Jurkat, Clone E6-1 (cell line): ENCODE measurements at places on chromosomes 3 and 15.

DNA sequence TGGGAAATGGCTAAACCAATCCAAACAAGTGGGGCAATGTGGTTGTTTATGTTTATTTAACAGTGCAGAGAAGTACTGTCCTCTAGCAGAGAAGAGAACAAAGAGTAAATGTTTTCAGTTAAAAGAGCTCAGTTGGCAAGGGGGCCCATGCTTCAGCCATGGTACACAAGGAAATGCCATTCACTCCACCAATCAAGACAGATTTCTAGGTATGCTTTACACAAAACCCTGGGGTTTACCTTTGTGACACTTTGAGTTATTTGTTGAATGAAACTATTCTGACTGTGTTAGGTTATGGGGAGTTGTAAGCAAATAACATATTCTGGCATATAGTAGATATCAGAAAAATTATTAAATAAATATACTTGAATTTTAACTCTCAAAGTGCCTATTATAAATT, 228.5 kb upstream of the MME start:
- no peak for DNase-seq

DNA sequence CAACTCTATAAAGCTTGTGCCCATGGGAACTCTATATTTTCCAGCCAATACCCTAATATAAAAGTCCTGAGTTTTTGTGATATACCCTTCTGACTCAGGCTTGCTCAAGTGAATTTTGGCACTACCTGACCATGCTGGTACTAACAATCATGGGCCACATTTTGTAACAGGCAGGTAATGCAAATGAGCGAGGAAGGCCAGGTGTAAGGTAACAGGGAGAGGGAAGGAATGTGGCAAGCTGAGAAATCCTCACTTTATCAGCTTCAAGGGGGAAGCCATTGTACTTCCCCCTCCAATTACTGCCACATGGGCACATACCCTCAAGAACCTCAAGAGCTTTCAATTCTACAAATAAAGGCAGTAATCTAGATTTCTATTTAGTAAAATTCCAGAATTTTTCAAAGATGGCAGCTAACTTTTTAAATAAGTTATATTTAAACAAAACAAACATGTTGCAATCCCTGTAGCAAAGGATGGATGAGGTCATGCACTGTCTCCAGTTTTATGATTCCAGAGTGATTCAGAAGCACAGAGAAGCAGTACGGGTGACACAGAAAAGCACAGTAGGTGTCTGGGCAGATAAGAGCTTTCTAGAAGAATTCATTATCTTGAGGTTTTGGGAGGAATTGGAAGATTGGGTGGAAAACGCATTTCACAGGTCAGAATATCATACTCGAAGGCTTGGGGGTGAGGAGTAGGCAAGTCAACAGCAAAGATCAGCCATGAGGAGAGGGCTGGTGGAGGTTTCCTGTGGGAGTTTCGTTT, 87.6 kb downstream of the FOXP1 start:
- no peak for DNase-seq

DNA sequence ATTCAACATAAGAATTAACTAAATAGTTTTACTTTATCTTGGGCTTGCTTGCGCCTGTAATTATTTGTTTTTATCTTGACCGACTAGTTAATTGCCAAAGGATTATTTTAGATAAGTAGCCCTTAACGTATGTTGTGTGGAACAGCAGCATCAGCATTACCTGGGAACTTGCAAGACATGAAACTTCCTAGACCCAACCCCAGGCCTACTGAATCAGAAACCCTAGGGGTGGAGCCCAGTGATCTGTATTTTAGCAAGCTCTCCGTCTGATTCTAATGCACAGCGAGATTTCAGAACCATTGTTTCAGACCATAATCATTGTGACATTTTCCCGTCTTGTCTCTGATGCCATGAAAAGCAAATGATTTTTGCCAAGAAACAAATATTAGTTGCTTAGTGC, 31.1 kb downstream of the FILIP1L start:
- DNase-seq, result no peak

- no peak for DNase-seq
These were observed 49.1 kb downstream of the PDHB start for GRCh38 chr3:58384381-58385090.

DNA sequence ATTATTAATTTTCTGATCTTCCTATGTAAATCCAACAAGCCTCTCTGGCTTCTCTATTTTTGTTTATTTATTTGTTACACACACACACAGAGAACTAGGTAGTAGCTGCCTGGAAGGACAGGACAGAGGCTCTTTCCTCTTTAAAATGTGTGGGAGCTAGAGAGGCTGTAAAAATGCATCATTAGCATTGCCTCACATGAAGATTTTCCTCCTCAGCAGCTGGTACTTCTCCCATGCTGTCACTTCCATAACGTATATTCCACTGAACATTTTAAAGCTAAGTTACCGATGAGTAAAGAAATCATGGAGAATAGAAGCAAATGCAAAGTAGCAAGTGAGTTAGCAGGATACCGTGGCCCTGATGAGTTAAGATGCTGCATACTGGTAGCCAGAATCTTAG, 63.9 kb downstream of the IMPG2 start:
- DNase-seq, result no peak

DNA sequence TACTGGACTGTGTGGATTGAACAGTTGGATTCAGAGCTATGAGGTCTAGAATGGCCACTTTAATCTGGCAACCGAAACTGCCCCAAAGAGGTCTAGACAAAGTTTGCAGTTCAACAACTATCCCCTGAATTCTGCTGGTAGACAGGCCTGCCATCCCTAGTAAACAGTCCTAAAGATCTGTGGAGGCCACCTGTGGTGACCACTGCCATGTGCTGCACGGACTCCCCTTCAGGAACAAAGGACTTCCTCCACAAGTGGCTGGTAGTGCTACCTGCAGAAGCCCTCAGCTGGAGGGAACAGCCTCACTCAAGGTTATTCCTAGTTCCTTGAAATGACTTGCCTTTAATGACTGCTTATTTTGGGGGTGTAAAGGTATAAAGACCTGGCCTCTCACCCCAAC, 6.1 kb downstream of the TNFAIP8L3 start:
- DNase-seq, result no peak

DNA sequence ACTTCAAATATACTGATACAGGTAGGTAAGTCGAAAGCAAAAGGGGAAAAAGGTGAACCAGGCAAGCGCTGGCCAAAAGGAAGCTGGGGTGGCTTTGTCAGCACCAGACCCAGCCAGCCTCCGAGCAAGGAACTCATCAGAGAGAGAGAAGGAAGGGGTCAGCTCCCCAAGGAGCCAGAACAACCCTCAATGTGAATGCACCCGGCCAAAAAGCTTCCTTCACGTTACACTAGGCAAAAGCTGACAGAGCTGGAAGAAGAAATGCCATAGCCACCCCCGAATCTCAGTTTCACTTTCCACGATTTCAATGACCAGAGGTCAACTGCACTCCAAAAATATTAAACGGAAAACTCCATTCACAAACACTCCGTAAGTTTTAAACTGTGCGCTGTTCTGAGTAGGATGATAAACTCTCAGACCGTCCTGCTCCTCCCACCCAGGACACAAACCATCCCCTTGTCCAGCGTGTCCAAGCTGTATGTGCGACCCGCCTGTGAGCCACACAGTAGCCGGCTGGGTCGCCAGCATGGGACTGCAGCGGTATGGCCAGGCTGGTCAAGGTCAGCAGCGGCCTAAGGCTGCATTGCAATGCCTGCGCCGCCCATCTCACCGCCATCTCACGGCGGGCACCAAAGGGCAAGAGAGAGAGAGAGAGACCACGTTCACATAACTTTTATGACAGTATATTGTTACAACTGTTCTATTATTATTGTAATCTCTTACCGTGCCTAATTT, 29.7 kb downstream of the CYFIP1 start:
- no peak for DNase-seq

GRCh38 chr15:42939841-42940240, 19.3 kb upstream of the TTBK2 start:
- DNase-seq, result no peak

- DNase-seq, result no peak
These were observed 55.1 kb upstream of the ACAD9 start for GRCh38 chr3:128824132-128824850.
